Heart left ventricle (tissue), 16 donors: ENCODE measurements at places on chromosomes 13 and 19.
A peak's percentile ranks its signal among the peaks of the same experiment; 100 is the strongest.

DNA sequence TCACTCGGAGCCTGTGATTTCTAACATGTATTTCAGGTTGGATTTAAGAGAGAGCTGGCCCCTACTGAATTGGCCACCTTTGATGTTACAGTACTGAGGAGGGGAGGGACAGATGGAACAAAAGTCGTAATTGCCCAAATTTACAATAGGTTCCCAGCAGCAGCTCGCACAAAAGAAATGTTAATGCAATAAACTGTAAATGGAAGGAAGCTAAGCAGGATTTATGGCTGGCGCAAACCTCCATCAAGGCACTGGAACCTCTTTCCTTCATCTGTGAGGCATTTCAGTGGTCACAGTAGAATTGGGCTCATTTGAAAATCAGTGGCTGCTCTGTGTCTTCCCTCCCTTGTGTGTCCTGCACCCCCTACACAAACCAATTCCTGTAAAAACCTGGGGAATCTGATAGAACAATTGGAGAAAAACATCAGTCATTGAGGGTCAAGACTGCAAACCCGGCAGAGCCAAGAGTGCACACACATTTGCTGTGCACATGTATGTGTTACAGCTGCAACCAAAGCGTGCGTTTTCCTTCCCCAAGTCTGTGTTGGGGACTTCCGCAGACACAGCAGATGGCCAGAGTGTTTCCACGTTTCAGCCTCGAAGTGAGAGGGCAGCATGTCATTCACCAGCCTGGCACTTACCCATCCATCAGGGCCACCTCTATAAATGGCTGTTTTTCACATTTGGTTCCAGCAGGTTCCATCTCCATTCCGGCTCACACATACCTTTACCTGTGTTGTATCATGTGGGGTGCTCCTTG is 192.8 kb downstream of the TM9SF2 start:
- DNase-seq = no peak

DNA sequence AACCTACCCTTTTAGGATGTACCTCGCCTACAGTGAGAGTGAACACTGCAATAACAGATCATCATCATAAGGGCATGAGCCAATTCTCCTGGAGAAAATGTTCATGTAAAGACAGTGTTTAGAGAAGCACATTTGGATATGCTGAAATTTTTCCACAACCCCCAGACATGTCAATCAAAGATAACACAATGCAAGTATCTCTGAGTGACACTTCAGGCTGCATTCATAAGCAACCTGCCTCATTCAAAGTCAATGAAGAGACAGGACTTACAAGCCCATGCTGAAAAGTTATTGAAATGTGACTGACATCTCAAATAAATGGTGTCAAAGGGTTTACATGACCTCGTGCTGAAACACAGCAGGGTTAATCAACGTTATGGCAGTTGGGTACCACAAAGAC is 102.0 kb downstream of the PCDH9 start:
- no peak for DNase-seq

GRCh38 chr19:51083783-51084182 is 1.1 kb upstream of the KLK14 start:
- DNase-seq = no peak

- no peak for DNase-seq
Observed at GRCh38 chr19:4543842-4544647, 4.2 kb upstream of the LRG1 start.

GRCh38 chr13:21676611-21677021 is 5.7 kb downstream of the FGF9 start:
- DNase-seq = peak; percentile 43

DNA sequence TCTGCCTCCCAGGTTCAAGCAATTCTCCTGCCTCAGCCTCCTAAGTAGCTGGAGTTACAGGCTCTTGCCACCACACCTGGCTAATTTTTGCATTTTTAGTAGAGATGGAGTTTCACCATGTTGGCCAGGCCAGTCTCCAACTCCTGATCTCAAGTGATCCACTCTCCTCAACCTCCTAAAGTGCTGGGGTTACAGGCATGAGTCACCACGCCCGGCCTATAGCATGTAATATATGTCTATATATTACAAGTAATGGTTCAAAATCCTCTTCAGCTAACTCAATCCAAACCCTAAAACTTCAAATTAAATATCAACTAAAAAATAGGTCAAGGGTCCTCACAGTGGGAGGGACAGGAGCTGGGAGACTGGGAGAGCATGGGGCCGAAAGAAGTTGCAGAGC is 28.0 kb downstream of the FPR3 start:
- no peak for DNase-seq

DNA sequence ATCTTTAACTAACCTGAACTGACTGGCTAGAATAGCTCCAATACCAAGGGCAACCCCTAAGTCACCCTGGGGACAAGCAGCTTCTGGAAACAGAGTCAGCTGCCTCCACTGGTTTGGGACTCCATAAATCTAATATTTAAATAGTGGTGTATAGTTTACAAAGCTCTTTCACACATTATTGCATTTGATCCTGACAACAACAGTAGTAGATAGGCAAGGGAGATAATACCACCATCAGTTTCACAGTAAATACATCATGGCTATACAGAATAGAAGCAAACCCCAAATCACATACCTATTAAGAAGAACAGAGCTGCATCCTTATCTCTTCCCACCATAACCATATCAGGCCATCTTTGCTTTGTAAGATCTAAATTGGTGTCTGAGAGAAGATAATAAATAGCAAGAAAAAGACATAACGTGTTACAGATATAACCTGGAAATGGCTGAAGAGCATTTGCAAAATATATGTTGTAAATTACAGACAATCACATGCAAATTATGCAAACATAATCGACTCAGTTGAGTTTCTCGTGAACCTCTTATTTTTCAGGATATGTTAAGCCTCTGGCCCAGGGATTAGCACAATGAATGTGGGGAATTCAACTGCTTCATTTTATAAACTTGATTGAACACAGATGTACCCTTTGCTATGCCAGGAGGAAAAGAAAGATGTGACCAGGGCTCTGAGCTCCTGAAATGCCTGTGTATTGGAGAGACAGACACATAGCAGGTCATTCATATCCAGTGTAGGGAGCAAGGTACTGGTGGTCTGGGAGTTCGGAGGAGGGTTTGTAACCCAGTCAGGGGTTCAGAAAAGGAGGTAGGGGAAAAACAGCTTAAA is 142.5 kb downstream of the SLC7A1 start:
- DNase-seq = no peak

GRCh38 chr19:55646889-55647731 is 902 bp upstream of the CCDC106 start:
- DNase-seq = no peak

DNA sequence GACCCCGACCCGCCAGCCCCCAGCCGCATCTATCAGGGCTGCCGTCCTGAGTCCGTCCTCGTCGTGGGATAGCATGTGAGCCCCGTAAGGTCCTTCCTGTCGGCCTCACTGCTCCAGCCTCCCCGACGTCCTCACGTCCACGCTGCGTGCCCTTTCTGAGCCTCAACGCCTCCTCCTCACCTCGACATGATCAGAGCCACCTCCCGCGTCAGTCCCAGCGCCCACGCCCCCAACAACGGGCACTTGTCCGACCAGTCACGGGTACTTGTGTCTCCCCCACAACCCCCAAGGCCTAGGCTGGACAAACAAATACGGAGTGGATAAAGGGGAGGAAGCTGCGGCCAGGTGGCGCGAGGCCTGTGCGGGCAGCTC is 665 bp downstream of the ZNF497 start:
- DNase-seq = no peak

DNA sequence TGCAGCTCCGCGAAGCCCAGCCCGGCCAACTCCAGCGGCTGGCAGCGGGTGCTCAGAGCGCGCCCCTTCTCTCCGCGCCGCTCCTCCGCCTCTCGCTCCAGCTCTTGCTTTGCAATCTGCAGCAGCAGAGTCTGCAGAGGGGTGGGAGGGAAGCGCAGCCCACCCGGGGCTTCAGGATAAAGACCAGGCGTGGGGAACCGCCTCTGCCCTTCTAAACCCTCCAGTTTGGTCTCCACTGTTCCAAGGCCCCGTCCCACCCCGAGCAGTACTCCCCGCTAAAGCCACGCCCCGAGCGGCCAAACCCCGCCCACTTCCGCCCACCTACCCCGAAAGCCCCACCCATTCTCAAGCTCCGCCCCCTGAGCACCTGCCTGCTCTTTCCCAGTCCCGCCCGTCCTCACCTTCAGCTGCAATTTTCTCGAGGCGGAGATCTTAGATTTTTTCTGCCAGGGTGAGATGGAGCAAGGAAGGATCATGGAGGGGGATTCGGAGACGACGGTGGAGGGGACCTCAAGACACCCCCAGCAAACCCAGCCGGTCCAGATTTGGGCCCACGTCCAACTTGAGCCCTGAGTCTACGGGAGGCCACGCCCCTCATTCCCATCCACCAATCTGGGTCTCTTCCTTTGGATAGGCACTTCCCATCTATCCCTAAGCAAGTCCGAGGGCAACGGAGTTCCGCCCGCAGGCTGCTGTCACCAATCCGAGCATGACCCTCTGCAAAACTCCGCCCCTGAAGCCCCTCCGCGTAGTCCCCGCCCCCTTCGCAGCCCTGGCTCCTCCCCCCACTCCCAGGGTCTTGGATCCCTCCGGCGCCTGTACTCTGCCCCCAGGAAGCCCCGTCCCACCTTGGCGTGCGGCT is 1.1 kb downstream of the TNNI3 start:
- DNase-seq = peak; percentile 73

- DNase-seq = no peak
Observed at GRCh38 chr13:29953542-29953941, 103.1 kb upstream of the UBL3 start.

GRCh38 chr13:112103260-112103838 is 36.4 kb downstream of the SOX1 start:
- no peak for DNase-seq
